ENCODE measurements at places on chromosomes 11 and 22. TPM values are rescaled to one million over a fixed set of nuclear protein-coding genes. Genes with fewer than 3 reads are reported as not detected.
A peak's percentile ranks its signal among the peaks of the same experiment; 100 is the strongest.

Gene PATE4
- not detected for polyA plus RNA-seq

Gene SMC1B
- polyA plus RNA-seq, result not detected

Gene NAT10
- polyA plus RNA-seq, result 16.3 TPM

DNA sequence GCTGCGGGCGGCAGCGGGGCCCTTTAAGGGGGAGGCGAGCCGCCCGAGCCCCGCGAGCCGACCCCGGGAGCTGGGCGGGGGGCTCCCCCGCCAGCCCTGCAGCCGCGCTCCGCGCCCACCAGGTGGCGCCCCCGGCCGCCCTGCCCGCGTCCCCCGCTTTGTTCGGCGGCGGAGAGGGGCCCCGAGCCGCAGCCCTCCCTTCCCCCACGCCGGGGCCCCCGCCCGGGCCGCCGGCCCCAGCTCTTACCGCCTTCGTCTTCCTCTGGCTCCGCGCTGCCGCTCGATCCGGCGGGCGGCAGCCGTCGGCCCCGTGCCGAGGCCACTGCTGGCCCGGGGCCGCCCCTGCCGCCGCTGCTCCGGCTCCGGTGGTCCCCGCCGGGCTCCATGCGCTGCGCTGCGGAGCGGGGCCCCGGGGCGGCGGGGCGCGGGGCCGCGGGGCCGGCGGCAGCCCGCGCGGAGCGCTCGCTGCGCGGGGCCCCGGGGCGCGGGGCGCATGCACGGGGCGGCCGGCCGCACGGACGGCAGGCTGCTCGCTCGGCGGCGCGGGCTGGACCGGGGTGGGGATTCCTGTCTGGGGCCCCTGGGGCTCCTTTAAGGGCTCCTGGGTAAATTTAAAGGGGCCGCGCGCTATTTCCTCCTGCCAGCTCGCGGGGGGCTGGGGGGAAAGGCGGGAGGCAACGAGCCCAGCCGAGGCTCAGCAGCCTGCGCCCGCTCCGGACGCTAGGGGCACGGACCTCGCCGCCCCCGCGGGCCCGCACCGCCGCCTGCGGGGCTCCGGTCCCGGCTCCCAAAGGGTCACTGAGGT lies at the start of gene ZFTA:
Gene ZFTA (minus strand): TSS at position 539 of the 805 bp plus-strand sequence. CDS start 153 bp downstream, at position 386.
- peak; percentile 83 for DNase-seq

GRCh38 chr22:44988671-44989070 lies 21.1 kb downstream of the PHF21B start:
- no peak for DNase-seq

- no peak for DNase-seq
These were observed 13.1 kb upstream of the UCP2 start for GRCh38 chr11:73995731-73996130.

DNA sequence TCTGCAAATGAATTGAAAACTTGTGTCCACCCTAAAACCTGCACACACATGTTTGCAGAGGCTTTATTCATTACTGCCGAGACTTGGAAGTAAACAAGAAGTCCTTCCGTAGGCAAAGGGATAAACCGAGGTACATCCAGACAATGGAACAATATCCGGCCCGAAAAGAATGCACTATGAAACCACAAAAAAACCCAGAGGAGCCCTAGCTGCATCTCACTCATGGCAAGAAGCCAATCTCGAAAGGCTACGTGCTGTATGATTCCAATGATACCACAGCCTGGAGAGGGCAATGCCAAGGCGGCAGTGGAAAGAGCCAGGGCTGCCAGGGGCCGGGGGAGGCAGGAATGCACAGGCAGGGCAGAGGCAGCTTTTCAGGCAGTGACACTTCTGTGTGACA lies 3.2 kb upstream of the MRPL23 start:
- peak; percentile 18 for DNase-seq

DNA sequence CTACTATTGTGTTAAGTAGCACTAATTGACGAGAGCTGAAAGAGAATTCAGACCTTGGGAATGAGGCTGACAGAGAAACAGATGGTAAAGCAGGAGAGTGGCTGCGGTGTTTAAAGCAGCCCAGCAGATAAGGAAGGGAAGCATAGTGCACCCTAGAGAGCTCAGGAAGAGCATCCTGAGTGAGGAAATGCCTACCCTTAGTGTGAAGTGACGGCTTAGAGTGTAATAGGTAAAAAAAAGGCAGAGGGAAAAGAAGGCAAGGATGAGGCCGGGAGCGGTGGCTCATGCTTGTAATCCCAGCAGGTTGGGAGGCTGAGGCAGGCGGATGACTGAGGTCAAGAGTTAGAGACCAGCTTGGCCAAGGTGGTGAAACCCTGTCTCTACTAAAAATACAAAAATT lies 22.4 kb upstream of the ETS1 start:
- no peak for DNase-seq

Gene ATF4
- polyA plus RNA-seq, result 378 TPM

Gene TAGLN
- polyA plus RNA-seq, result 399 TPM

Gene FGF4
- polyA plus RNA-seq, result not detected

DNA sequence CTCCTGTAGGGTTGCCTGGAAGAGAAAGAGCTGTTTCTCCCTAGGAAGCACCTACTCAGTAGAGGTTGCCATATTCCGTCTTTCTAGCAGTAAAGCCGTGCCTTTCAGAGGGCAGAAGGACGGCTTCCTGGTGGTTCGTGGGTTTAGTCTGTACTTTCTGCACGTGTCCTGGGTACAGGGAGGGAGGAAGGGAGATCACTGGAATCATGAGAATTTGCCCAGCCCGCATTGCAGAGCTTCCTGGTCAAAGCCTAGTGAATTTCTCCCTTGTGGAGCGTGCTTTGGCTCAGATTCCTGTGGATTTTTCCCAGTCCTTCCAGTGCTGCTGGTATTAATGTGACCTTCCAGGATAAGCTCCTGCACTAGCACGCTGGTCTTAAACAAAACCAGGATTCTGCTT lies 44.9 kb downstream of the GRAMD1B start:
- DNase-seq, result no peak

Gene FIBIN
- polyA plus RNA-seq, result 5.4 TPM

- DNase-seq, result no peak
These were observed 27.6 kb downstream of the PKNOX2 start for GRCh38 chr11:125192183-125192582.

Gene OR6M1
- not detected for polyA plus RNA-seq

Gene HOATZ
- polyA plus RNA-seq, result not detected

Gene OR51E1
- polyA plus RNA-seq, result 2.1 TPM

DNA sequence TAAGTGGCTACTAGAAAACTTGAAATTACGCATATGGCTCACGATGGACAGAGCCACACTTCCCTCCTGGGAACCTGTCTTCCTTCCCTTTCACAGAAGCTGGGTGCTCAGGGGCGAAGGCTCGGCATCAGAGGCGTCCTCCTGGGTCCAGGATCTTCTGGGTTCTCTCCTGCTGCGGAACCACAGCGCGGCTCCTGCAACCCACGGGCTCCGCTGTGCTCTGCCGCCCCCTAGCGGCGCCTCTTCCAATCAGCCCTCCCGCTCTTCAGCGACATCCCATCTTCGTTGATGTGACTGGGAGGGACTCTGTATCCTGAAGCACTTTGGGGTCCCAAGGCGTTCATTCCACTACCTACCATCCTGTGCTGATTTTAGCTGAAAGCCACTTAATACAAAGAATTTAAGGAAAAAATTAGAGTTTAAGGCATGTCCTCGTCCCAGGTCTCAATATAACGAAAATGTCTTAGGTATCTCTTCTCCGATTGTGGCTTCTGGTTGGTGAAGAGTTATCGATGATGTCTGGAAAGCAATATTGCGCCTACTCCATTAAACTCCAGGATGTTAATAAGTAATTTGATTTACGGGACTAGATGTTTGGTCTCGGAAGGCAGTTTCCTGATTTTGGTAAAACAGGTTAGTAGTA lies 14.8 kb upstream of the RPS3 start:
- DNase-seq, result peak; percentile 85

- no peak for DNase-seq
These were observed 4.7 kb downstream of the HEPHL1 start for GRCh38 chr11:94025690-94026394.

GRCh38 chr22:40535642-40536041 lies 100.9 kb downstream of the MRTFA start:
- DNase-seq, result no peak

GRCh38 chr11:80967649-80968048 lies 1526.8 kb upstream of the TENM4 start:
- no peak for DNase-seq

Gene MISFA
- polyA plus RNA-seq, result 0.93 TPM

GRCh38 chr11:34468209-34468841 lies 29.6 kb downstream of the CAT start:
- DNase-seq, result no peak

Gene CCDC15
- polyA plus RNA-seq, result 0.27 TPM

Gene TCN1
- polyA plus RNA-seq, result not detected

- DNase-seq, result no peak
These were observed 15.2 kb downstream of the CD82 start for GRCh38 chr11:44580701-44581100.

Measured in heart left ventricle (tissue), 16 donors.